MCF 10A (cell line): ENCODE measurements at places on chromosomes 11 and 22. TPM values are rescaled to one million over a fixed set of nuclear protein-coding genes. Genes with fewer than 3 reads are reported as not detected.

The BIRC3 gene
- total RNA-seq: 91.6 and 124 TPM in 2 replicates

The PTPRCAP gene
- total RNA-seq: 0.54 and 0.86 TPM in 2 replicates

GRCh38 chr11:33443684-33444083 is 186.5 kb downstream of the HIPK3 start:
- H3K36me3 ChIP-seq: no peaks in the 10 kb centered on the region
- no peak overlapping the region for H3K27ac ChIP-seq
- H3K27me3 ChIP-seq: peaks cover 11% of the 10 kb centered on the region
- DNase-seq: no peak
- no peak overlapping the region for H3K4me3 ChIP-seq

DNA sequence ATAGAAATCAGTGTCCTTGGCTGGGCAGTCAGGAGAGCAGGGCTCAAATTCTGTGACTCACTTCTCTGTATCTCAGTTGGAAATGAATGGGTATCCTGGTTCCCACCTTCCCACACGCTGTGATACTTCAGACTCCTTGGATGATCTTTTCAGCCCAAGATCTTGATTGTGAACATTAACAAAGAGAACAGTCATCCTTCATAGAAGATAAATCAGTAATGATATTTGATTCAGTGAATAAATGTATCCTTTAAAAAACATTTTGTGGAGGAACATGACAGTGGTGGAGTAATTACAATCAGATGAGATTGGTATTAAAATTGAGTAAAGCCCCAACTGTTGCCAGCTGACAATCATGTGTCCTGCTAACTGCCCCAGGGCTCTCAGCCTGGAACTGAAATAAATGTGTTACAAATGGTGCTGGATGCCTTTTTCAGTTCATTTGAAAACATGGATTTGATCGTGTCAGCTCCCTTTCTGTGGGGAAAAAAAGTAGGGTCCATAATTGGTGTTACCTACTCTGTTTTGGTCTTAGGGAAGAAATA is 72.9 kb upstream of the OR5AN1 start:
- no peaks in the 10 kb centered on the region for H3K36me3 ChIP-seq
- H3K4me1 ChIP-seq: peaks cover 7% of the 10 kb centered on the region
- H3K27me3 ChIP-seq: peaks cover 56% of the 10 kb centered on the region
